ENCODE measurements at places on chromosomes 7 and 10.

DNA sequence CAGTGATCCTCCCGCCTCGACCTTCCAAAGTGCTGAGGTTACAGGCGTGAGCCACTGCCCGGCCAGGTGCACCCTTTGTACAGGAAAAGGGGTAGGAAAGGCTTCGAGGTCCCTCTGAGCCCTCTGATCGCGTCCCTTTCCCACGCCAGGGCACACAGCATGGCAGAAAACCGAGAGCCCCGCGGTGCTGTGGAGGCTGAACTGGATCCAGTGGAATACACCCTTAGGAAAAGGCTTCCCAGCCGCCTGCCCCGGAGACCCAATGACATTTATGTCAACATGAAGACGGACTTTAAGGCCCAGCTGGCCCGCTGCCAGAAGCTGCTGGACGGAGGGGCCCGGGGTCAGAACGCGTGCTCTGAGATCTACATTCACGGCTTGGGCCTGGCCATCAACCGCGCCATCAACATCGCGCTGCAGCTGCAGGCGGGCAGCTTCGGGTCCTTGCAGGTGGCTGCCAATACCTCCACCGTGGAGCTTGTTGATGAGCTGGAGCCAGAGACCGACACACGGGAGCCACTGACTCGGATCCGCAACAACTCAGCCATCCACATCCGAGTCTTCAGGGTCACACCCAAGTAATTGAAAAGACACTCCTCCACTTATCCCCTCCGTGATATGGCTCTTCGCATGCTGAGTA lies 871 bp downstream of the POP7 start:
- no peak for DNase-seq

- no peak for DNase-seq
Observed at GRCh38 chr10:15155978-15156656, 12.4 kb downstream of the NMT2 start.

- DNase-seq = no peak
Observed at GRCh38 chr10:4281190-4281825, 496.3 kb upstream of the KLF6 start.

GRCh38 chr10:132640326-132641125 lies 102.9 kb downstream of the INPP5A start:
- DNase-seq = no peak

DNA sequence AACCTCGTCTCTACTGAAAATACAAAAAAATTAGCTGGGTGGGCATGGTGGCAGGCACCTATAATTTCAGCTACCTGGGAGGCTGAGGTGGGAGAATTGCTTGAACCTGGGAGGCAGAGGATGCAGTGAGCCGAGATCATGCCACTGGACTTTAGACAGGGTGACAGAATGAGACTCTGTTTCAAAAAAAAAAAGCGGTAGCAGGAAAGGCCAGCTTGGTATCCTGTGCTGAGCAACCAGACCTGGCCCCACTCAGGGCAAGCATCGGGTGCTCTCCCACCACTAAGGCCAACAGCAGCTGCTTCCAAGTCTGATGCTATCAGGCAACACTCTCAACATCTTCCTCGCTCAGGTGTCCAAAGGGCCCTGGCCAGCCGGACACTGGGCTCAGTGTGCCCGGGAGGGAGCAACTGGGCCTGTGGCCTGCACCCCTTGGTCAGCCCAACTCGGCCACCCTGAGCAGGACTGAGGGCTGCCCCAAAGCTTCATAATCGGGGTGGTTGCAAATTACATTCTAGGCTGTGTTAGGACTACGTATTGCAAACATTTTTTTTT lies 44.3 kb upstream of the MSMB start:
- no peak for DNase-seq

GRCh38 chr7:22612776-22613175 lies 112.8 kb upstream of the STEAP1B start:
- DNase-seq = no peak

DNA sequence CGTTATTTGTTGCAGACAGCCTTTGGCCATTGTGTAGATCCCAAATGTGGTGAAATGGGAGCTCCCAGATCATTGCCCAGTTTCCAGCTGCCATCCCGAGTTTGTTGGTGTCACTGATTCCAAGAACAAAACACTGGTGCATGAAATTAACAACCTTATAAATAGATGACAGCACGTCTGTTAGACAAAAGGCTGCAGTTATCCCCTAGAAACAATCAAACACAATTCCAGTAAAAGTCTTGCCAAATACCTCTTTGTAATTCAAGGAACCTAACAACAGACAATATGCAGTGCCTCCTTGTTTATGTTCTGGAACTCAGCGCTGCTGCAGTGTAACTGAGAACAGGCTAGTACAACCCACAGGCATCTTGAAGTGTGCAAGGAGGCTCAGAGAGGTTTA lies 404.5 kb downstream of the PAXIP1 start:
- no peak for DNase-seq

- no peak for DNase-seq
Observed at GRCh38 chr10:6353526-6353925, 150.8 kb downstream of the PFKFB3 start.

DNA sequence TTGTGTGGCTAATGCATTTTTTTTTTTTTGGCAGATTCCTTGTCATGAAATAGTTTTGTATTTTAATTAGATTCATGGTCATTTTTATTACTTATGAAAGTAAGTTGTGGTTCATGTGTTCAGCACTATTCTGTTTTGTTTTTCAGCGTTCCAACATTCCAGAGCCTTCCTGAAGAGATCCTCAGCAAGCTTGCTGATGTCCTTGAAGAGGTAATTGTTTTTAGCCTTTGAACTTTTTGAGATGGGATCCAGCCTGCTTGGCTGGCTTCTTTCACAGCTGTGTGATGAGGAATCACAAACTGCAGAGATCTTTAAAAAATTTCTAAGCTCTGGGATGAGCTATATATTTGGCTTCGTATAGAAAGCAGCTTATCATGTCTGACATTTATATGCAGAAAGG lies 208.0 kb upstream of the CSTF2T start:
- no peak for DNase-seq
